Psoas muscle (tissue), 8 donors: ENCODE measurements at places on chromosomes 7 and 10. TPM values are rescaled to one million over a fixed set of nuclear protein-coding genes. Genes with fewer than 3 reads are reported as not detected.

GRCh38 chr10:18561861-18562551 lies 89.4 kb downstream of the NSUN6 start:
- H3K4me1 ChIP-seq: no peaks in the 10 kb centered on the region
- no peaks in the 10 kb centered on the region for H3K36me3 ChIP-seq
- H3K27me3 ChIP-seq: no peaks in the 10 kb centered on the region
- no peak for DNase-seq
- H3K27ac ChIP-seq: no peak overlapping the region
- H3K4me3 ChIP-seq: no peak overlapping the region

- no peaks in the 10 kb centered on the region for H3K27me3 ChIP-seq
- DNase-seq: no peak
- H3K36me3 ChIP-seq: no peaks in the 10 kb centered on the region
- no peak overlapping the region for H3K27ac ChIP-seq
Observed at GRCh38 chr7:21886396-21886795, 59.3 kb downstream of the CDCA7L start.

DNA sequence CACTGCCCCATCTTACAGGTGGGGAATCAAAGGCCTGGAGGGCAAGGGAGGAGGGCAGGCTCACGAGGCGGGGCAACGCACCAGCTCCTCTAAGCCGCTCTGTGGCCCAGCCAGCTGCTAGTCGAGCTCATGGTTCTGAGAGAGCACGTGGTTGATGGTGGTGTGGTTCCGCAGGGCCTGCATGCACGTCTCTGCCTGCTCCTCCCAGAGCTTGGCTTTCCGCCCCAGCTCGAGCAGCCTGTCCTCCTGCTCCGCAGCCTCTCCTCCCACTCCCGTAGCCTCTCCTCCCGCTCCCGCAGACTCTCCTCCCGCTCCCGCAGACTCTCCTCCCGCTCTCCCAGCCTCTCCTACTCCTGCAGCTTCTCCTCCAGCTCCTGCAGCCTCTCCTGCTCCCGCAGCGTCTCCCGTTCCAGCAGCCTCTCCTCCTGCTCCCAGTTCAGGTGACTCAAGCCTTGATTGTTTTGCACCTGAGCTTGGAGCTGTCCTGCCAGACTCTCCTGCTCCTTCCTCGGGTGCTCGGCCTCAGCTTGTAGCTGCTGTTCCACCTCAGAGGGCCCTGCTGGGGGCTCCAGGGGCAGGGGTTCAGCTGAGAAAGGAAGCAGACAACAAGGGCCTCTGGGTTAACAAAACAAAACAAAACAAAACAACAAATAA lies 19.1 kb upstream of the MTPAP start:
- H3K4me1 ChIP-seq: no peaks in the 10 kb centered on the region
- no peak overlapping the region for H3K4me3 ChIP-seq

DGKB gene
- total RNA-seq: not detected

OR2A1 gene
- total RNA-seq: not detected

- peaks cover 9% of the 10 kb centered on the region for H3K4me1 ChIP-seq
- H3K27ac ChIP-seq: no peak overlapping the region
- peaks cover 46% of the 10 kb centered on the region for H3K36me3 ChIP-seq
Observed at GRCh38 chr10:132783165-132783939, 2.6 kb downstream of the NKX6-2 start.

GRCh38 chr10:105644091-105644490 lies 1003.0 kb downstream of the SORCS3 start:
- no peak overlapping the region for H3K27ac ChIP-seq
- H3K36me3 ChIP-seq: no peaks in the 10 kb centered on the region

DNA sequence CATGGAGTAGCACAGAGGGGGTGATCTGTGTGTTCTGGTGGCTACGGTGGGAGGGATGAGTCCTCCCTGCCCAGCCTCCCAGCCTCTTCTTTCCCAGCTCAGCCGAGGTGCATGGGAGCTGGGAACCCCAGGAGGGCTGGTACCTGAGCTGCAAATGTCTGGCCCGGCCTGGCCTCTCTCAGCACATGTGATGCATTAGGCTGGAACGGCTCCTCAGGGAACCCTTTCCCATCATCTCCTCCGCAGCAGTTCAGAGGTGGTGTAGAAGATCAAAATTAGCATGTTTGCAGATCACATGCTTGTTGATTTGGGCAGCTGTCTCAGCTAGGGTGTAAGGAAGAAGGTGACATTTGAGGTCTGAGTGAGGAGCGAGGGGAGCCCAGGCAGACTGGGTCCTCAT lies 126.6 kb downstream of the EMX2 start:
- H3K27me3 ChIP-seq: no peaks in the 10 kb centered on the region
- no peak overlapping the region for H3K4me3 ChIP-seq
- no peak for DNase-seq
- no peaks in the 10 kb centered on the region for H3K4me1 ChIP-seq
- no peak overlapping the region for H3K27ac ChIP-seq
- no peaks in the 10 kb centered on the region for H3K36me3 ChIP-seq

DNA sequence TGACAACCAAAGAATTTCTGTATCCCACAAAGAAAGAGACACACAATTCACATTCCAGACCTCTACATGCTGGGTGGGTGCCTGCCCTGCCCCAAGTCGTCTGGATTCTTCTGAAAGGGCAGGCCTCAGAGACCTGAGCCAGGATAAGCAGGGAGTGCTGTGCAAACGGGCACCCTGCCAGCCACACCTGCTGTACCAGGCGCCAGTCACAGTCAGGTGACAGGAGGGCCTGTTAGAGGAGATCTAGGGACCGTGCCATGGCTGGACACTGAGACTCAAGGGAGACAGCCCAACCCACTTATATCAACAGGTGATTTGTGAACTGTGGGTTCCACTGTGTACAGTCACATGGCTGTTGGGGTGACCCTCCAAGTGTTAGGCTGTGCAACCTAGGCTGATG lies 103.1 kb upstream of the AFAP1L2 start:
- no peaks in the 10 kb centered on the region for H3K4me1 ChIP-seq
- no peak for DNase-seq
- no peaks in the 10 kb centered on the region for H3K27me3 ChIP-seq
- no peak overlapping the region for H3K4me3 ChIP-seq

DNA sequence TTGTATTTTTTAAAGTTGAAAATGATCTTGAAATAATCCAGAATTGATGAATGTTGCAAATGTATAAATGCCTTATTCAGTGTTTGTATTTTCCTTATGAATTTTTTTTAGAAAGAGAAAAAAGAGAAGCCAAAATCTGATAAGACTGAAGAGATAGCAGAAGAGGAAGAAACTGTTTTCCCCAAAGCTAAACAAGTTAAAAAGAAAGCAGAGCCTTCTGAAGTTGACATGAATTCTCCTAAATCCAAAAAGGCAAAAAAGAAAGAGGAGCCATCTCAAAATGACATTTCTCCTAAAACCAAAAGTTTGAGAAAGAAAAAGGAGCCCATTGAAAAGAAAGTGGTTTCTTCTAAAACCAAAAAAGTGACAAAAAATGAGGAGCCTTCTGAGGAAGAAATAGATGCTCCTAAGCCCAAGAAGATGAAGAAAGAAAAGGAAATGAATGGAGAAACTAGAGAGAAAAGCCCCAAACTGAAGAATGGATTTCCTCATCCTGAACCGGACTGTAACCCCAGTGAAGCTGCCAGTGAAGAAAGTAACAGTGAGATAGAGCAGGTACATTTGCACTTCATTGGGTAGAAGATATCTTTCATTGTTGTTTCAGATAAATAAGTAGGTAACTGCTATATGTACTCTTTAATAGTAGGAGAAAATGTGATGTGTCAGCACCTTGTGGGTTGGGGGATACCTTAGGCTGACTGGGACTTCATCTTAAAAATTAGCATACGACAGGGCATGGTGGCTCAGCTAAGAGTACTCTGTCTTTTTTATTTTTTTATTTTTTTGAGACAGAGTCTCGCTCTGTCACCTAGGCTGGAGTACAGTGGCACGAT lies 3.9 kb downstream of the DDX21 start:
- DNase-seq: no peak
- H3K27me3 ChIP-seq: no peaks in the 10 kb centered on the region
- H3K36me3 ChIP-seq: peaks cover 8% of the 10 kb centered on the region
- no peak overlapping the region for H3K4me3 ChIP-seq
- H3K27ac ChIP-seq: no peak overlapping the region

DNA sequence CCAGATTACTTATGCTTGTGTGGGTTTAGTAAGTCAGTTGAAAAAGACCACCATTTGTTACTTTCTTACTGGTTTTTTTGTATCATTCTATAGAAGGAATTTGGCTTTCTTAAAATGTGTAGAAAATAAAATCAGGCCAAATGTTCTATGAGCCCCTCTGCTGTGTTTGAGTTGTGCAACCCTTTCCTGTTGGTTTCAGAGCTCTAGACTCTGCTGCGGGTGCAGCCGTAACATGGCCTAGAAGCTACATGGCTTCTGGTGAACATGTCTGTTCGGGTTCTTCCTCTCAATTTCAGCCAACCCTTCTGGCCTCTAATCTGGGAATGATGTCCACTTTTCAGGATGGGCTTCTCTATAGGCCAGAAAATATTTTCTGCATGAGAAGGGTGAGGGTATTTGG lies 56.6 kb upstream of the RAB18 start:
- no peak overlapping the region for H3K4me3 ChIP-seq
- no peak overlapping the region for H3K27ac ChIP-seq
- no peaks in the 10 kb centered on the region for H3K27me3 ChIP-seq
- no peaks in the 10 kb centered on the region for H3K4me1 ChIP-seq

DNA sequence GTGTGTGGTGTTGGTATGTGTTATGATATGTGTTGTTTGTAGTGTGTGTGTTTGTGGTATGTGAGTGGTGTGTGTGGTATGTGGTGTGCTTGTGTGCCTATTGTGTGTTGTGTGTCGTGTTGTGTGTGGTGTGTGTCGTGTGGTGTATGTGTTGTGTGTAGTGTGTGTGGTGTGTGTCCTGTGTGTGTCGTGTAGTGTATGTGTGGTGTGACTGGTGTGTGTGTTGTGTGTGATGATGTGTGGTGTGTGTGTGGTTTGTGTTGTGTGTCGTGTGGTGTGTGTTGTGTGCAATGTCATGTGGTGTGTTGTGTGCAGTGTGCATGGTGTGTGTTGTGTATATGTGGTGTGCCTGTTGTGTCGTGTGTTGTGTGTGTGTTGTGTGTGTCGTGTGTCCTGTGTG lies 144.6 kb downstream of the DNAJB6 start:
- no peak overlapping the region for H3K4me3 ChIP-seq
- H3K27ac ChIP-seq: no peak overlapping the region
- H3K27me3 ChIP-seq: peaks cover 2% of the 10 kb centered on the region
- no peak for DNase-seq
- no peaks in the 10 kb centered on the region for H3K4me1 ChIP-seq

GRCh38 chr7:131074043-131074442 lies 253.6 kb upstream of the MKLN1 start:
- H3K4me1 ChIP-seq: peaks cover 57% of the 10 kb centered on the region
- no peaks in the 10 kb centered on the region for H3K36me3 ChIP-seq
- no peak overlapping the region for H3K4me3 ChIP-seq
- no peak for DNase-seq

GRCh38 chr7:4716946-4717795 lies 35.1 kb downstream of the FOXK1 start:
- no peaks in the 10 kb centered on the region for H3K27me3 ChIP-seq
- no peak overlapping the region for H3K27ac ChIP-seq
- DNase-seq: no peak
- no peaks in the 10 kb centered on the region for H3K36me3 ChIP-seq
- peaks cover 27% of the 10 kb centered on the region for H3K4me1 ChIP-seq
- H3K4me3 ChIP-seq: no peak overlapping the region

SUGCT gene
- 7.3 TPM for total RNA-seq

TEX47 gene
- total RNA-seq: not detected

GRCh38 chr10:79320820-79321493 lies 26.3 kb upstream of the PPIF start:
- H3K27ac ChIP-seq: peak overlapping the region; percentile 47
- H3K27me3 ChIP-seq: no peaks in the 10 kb centered on the region
- no peak for DNase-seq
- peaks cover 17% of the 10 kb centered on the region for H3K4me1 ChIP-seq
- H3K4me3 ChIP-seq: no peak overlapping the region
- no peaks in the 10 kb centered on the region for H3K36me3 ChIP-seq

DNA sequence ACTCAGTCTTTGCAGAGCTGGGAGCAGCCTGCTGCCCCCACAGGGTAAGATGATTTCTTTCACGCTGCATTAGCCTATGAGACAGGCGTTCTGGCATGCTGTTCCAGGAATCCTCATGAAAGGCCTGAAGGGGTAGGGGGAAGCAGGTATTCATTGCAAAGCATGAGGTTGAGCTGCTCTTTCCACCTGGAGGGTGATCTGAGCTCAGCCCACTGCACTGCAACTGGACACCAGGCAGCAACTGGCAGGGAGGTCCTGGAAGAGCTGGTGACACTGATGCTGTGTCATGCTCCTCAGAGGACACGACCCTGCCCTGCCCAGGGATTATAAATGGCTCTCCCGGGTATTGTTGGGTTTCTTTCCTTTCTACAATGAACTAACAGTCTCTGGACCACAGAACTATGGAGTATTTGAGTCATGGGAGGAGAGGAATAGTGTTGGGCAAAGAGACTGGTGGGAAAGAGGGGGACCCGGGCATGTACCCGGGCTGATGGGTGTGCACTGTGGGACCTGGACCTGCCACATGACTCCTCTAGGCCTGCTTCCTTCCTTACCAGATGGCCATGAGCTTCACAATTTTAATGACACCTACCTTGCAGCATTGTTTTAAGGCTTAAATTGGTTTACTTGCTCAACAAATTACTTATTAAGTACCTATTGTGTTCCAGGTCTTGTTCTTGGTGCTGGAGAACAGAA lies 24.3 kb downstream of the SLC25A28 start:
- no peaks in the 10 kb centered on the region for H3K36me3 ChIP-seq
- peaks cover 19% of the 10 kb centered on the region for H3K4me1 ChIP-seq
- H3K27me3 ChIP-seq: no peaks in the 10 kb centered on the region
- no peak overlapping the region for H3K4me3 ChIP-seq

FRMPD2 gene
- not detected for total RNA-seq

EN2 gene
- total RNA-seq: 0.36 TPM

TUBAL3 gene
- 0.15 TPM for total RNA-seq

- no peak overlapping the region for H3K4me3 ChIP-seq
- H3K27ac ChIP-seq: no peak overlapping the region
- H3K36me3 ChIP-seq: peaks cover 2% of the 10 kb centered on the region
- no peak for DNase-seq
Observed at GRCh38 chr7:30451539-30452279, 26.9 kb downstream of the NOD1 start.

DNA sequence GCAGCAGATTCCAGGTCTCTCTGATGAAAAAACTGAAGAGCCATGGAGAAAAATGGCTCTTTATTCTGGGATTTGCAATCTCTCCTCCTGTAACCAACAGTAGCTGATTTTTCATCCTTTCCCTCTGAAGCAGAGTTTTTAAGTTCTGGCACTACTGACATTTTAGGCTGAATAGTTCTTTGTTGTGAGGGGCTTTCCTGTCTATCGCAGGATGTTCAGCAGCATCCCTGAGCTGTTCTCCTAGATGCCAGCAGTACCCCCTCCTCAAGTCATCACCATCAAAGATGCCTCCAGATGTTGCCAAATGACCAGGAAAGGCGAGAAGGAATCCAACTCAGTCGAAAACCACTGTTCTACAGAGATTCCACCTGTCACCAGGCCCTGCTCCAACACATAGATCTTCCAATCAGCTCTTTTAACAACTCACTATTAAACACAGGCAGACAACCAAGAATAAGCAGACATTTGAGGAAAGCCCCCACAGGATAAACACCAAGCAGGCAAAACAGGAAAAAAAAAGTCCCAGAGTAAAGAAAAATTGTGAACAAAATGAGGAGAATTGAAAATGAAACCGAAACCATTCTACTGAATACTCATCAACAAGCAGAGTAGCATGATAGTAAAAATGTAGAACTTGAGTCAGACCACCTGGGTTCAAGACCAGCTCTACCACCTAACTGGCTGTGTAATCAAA lies 124.8 kb downstream of the MPP7 start:
- peak overlapping the region; percentile 36 for H3K4me3 ChIP-seq
- H3K4me1 ChIP-seq: peaks cover 16% of the 10 kb centered on the region
- H3K27ac ChIP-seq: no peak overlapping the region
- no peak for DNase-seq
- no peaks in the 10 kb centered on the region for H3K27me3 ChIP-seq
